Adrenal gland (tissue), 19 donors: ENCODE measurements at places on chromosomes 13 and 19. TPM values are rescaled to one million over a fixed set of nuclear protein-coding genes. Genes with fewer than 3 reads are reported as not detected.

DNA sequence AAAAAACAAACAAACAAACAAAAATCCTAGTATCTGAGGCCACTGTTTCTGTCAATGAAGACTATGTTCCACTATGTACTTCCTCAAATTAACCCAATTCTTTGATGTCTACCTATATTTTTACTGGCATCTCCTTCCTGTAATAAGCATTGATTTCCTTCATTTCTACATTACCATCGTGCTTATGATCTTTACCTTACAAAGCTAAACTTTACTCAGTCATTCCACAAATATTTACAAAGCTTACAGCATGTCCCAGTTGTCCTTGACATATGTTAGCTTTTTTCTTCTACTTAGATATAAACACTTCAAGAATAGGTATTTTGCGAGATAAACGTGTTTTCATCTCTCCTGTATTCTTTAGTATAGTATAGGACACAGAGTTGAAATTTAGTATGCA lies 1090.9 kb downstream of the PCDH9 start:
- no peak for DNase-seq

- no peak for DNase-seq
These were observed at the start of gene IGFL2 for GRCh38 chr19:46147791-46148288. IGFL2 (plus strand) TSS chr19:46148238; CDS start chr19:46148279, 41 bp downstream.

- no peak for DNase-seq
These were observed 24.5 kb downstream of the PTPRS start for GRCh38 chr19:5316138-5316537.

Gene IL12RB1
- total RNA-seq, result 5.9 TPM

Gene C19orf33
- 4.7 TPM for total RNA-seq

Gene TNFSF9
- total RNA-seq, result 0.50 TPM

Gene KLF1
- not detected for total RNA-seq
